ENCODE measurements at places on chromosomes 1 and 21.

GRCh38 chr1:202214089-202214843 lies 20.7 kb downstream of the LGR6 start:
- DNase-seq, result no peak

DNA sequence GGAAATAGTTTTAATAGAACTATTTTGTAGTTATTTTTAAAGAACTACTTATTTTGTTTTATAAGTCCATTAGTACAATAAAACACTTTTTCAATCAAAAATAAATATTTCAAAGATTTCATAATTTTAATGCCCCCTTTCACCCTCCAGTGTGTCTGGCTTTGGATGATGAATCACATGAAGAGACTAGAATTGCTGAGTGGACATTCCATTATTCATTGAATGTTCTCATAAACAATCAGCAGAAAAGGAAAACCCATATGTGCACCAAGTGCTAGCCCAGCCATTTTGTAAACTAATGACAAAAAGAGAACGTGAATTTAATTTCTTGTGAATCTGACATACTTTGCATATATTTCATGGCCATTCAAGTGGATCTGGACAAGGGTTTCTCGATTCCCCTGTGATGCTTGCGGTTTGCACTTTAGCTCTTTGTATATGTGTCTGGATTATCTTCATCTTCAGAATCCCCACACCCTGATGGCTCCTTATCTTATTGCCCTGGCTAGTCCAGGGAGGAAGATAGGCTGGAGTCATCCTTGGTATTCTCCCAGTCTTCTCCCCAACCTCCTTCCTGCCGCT lies 20.7 kb upstream of the CHIA start:
- no peak for DNase-seq

GRCh38 chr21:45908536-45909237 lies 72.9 kb upstream of the COL6A1 start:
- no peak for DNase-seq

- no peak for DNase-seq
These were observed 269.5 kb downstream of the TRABD2B start for GRCh38 chr1:47727697-47728085.

DNA sequence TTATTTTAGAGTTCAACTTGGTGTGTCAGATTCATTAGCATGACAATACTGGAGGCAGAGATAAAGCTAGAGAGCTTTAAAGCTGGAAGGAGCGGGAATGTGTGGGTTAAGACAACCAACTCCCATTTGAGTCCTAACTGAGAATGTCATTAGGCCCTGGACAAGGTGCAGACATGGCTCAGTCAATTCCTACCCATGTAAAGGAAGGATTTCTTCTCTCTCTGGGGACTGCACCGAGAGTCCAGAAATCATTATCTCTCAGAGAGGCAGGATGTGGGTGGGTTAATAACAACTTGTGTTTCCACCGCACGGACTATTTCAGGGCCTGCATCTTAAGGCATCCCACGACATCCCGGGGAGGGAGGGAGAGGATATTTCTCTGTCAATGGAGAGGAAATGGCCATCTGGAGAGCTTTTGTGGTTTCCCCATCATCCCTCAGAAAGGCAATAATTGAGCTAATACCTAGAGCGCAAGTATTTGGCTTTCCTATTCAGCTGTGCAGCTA lies 46.7 kb upstream of the SARS1 start:
- peak; percentile 36 for DNase-seq

- DNase-seq, result peak; percentile 85
These were observed 105.0 kb downstream of the FNBP1L start for GRCh38 chr1:93552741-93553455.

GRCh38 chr21:38667291-38667870 lies 138.3 kb upstream of the ETS2 start:
- DNase-seq, result no peak

GRCh38 chr1:159132271-159132881 lies 39.0 kb upstream of the CADM3 start:
- peak; percentile 88 for DNase-seq

- DNase-seq, result no peak
These were observed 145.3 kb upstream of the COL6A1 start for GRCh38 chr21:45836268-45836655.

GRCh38 chr1:108049178-108049819 lies 84.3 kb upstream of the VAV3 start:
- DNase-seq, result peak; percentile 86

- DNase-seq, result no peak
These were observed 5.1 kb upstream of the MTFR1L start for GRCh38 chr1:25814549-25815087.

DNA sequence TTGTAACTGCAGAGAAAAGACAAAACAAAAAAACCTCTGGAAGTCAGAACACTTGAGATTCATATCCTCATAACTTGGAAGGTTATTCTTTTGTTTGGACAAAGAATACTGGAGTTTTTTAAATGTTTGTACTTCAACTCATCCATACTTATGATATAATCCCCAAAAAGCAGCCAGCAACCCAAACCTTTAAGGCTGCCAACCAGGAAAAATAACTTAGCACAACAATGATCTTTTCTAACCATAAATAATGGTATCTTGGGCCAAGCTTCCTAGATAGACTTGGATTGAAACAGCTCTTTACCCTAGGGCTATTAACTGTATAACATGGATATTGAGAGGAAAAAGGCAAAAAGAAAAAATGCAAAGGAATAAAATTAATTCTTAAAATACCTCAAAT lies 335.1 kb downstream of the LTN1 start:
- DNase-seq, result no peak

DNA sequence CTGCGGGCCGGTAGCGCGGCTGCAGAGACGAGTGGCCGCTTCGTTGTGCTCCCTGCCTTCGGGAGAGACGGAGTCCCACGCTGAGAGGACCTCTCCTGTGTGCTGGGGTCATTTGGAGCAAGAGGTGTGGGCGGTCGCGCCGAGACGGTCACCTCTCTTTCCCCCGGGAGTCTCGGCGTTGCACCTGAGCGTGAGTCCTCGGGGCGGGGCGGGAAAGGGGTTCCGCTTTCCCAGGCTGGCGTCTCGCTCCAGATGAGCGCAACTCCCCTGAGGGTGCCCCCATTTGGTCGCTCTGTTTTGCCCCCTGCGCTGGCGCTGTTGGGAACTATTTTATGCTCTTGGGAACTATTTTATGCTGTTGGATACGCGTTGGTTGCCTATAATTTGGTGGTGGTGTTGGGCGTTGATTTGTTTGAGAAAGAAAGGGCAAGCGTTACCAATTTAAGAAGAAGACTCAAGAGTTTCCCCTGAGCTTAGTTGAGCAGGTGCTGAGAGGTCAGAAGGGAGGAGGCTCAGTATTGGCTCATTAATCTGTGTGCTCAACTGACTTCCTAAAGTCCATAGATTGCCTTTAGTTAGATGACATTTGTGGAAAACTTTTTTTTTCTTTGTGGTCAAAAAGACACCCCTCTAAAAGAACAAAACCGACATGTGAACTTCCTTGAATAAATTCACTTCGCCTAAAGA lies 683 bp downstream of the LRRC8B start:
- peak; percentile 81 for DNase-seq

GRCh38 chr1:34235594-34235993 lies 58.9 kb downstream of the C1orf94 start:
- no peak for DNase-seq

- DNase-seq, result peak; percentile 79
These were observed 434.0 kb upstream of the RUNX1 start for GRCh38 chr21:35482933-35483662.

GRCh38 chr1:19809044-19809750 lies 5.9 kb downstream of the RNF186 start:
- DNase-seq, result no peak

GRCh38 chr1:39178541-39179431 lies 25.7 kb upstream of the MACF1 start:
- DNase-seq, result no peak

GRCh38 chr1:91806181-91806768 lies 79.7 kb downstream of the TGFBR3 start:
- no peak for DNase-seq

DNA sequence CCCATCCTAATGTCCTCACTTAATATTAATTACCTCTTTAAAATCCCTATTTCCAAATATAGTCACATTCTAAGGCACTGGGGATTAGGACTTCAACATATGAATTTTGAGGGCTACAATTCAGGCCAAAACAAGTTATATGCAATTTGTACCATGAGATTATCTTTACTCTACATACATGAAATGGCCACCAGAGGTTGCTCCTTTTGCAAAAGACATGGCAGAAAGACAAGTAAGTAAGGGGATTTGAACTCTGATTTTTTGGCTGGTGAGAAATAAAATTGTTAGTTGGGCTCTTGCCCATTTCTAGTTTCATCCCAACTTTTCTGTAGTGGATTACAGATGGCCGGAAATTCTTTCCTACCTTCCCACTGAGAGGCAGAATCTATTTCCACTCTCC lies 4.8 kb upstream of the ALG6 start:
- peak; percentile 36 for DNase-seq

DNA sequence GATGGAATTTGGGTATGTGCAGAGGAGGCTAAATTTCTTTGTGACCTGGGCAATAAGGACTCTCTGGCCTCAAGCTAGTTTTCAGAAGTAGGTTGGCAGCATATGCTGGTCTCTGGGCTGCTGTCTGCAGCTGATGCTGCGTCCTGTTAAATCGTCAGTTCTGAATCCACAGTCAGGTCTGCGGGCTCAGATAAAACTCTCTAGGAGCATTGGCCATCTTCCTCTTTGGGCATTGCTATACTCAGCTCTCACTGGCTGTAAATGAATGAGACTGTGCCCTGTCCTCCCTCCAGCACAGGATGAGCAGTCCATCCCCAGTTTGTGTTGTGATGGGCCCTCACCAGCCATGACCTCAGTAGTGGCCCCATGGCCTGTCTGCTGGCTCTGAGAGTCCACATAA lies 272.6 kb downstream of the LRRC40 start:
- DNase-seq, result no peak

- no peak for DNase-seq
These were observed 81.3 kb upstream of the LYST start for GRCh38 chr1:235947989-235948388.

- DNase-seq, result no peak
These were observed 118.7 kb upstream of the F3 start for GRCh38 chr1:94660258-94660657.

- DNase-seq, result no peak
These were observed 44.1 kb downstream of the XCL2 start for GRCh38 chr1:168499688-168500049.

- DNase-seq, result no peak
These were observed 20.4 kb upstream of the C1orf105 start for GRCh38 chr1:172399756-172400721.

GRCh38 chr1:209443361-209443931 lies 140.1 kb upstream of the CAMK1G start:
- no peak for DNase-seq

DNA sequence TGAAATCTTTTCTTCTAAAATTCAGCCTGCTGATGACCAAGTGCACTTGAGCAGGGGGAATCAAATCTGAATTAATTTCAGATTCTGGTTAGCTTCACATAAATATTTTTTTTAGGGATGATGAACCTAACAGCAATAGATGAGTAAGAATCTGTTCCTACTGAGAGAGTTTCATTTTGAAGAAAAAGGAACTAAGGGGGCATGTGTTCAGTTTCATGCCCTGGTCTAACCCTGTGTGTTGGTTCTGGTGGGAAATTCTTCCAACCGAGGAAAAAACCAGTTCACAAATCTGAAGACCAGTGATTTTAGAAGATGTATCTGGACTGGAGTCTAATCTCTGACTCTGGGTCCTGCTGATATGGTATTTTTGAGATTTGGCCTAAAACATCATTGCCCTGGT lies 13.7 kb downstream of the SELL start:
- DNase-seq, result peak; percentile 28

DNA sequence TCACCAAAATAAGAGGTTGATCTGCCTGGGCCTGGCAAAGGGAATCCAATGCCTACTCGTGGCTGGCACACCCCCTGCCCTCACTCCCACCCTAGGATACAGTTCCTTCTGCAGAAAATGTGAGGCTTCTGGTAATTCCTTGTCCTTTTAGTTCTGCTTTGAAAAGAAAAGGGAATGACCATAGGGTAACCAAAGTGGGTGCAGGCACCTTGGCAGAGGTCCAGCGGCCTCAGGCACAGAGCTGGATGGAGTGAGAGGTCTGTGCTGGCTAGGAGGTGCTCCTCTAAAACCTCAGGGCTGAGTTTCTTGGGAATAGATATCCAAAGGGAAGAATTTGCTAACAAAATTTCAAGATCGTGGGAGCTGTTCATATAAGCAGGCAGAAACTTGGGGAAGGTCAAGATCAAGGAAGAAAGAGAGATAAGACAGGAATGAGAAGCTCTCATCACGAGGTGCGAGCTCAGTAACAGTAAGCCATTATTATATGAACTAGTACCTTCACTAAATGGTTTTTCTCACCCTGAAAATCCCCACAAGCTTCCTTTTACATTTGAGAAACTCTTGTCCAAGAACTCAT lies 293.1 kb upstream of the LYPLAL1 start:
- DNase-seq, result no peak

DNA sequence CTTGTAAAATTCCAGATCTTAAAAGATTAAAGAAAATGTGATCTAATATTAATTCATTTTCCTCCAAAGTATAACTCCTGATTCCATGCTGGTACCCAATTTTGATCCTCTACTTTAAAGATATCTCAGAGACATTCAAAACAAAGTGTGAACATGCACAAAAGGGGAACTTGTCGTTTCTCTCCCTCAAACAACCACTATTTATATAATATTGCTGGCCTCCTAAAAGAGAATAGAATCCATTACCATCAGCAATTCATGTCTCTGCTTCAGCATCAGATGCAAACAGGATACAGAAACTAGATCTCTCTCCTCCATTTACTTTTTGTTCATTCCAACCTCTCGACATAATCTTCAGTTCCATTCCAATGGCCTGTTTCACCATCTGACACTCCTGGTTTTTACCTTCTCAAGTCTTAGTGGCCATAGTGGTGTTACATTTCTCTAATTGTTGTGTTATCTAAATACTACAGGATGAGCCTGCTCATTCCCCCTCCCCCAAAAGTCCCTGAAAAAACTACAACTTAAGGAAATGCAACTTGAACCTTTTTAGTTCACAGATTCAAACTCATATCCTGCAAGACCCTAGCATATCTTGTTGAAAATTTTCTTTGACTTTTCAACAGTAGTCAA lies 4.1 kb downstream of the NRIP1 start:
- peak; percentile 64 for DNase-seq

GRCh38 chr1:210252621-210253051 lies 20.0 kb downstream of the SERTAD4 start:
- DNase-seq, result no peak

GRCh38 chr1:34930702-34931071 lies 1.2 kb upstream of the DLGAP3 start:
- no peak for DNase-seq

DNA sequence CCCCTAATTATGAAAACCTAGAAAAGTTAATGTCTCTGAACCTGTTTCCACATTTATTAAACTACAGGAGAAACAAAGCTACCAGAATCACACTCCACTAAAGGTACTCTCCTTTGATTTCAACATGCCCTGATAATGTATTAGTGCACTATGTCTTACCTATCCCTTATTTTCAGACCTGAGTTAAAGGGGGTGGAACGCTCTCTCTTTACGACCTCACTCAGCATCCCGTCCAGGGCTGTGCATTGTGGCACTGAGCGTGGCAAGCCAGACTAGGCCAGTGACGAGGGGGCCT lies 678 bp downstream of the LSM10 start:
- DNase-seq, result no peak

All from hematopoietic multipotent progenitor cell treated with erythropoietin and hydrocortisone succinate and interleukin-3 and kit ligand, for 4 days (in vitro differentiated cells).